ENCODE measurements at places on chromosomes 12 and 14. TPM values are rescaled to one million over a fixed set of nuclear protein-coding genes. Genes with fewer than 3 reads are reported as not detected.

The CCDC197 gene
- total RNA-seq = not detected

DNA sequence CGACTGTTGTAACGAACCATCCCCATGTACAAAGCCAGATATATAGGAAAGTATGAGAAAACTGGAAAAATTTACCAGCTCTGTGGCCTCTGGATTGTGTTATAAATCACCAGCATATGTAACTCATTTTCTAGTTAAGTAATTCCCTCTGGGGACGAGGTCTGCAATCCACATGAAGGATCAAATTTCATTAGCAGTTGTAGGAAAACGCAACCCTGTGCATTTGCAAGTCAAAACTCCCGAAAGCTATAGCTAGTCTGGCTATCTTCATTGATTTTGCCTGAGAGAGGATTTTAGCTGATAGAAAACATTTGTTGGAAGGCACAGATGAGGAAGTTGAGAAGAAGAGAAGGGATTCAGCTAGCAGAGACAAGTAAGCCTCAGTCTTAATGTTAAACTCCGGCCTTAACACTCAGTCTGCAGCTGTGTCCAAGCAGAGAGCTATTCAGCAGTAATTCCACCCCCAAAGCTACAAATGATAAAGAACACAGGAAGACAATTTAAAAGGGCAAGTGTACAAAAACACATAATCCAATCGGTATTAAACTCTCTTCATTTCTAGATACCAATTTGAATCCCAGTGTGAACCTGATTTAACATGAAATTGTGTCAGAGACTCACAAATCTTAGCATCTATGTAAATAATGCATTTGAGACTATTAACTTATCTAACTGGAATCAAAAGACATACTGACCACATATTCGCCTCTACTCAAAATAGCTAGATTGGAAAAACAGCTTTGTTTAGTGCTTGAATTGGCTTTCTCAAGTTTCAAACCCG lies 54.2 kb upstream of the CERS5 start:
- H3K27ac ChIP-seq = peak overlapping the region; percentile 90
- no peaks in the 10 kb centered on the region for H3K27me3 ChIP-seq
- no peaks in the 10 kb centered on the region for H3K36me3 ChIP-seq
- DNase-seq = no peak
- peaks cover 44% of the 10 kb centered on the region for H3K4me1 ChIP-seq

The KSR2 gene
- not detected for total RNA-seq

The ACRBP gene
- total RNA-seq = 0.30 TPM

GRCh38 chr12:113980537-113981337 lies 14.6 kb upstream of the RBM19 start:
- H3K4me1 ChIP-seq = no peaks in the 10 kb centered on the region
- no peaks in the 10 kb centered on the region for H3K27me3 ChIP-seq
- DNase-seq = no peak
- no peak overlapping the region for H3K4me3 ChIP-seq

GRCh38 chr14:105173901-105174894 lies 5.6 kb upstream of the JAG2 start:
- H3K4me1 ChIP-seq = peaks cover 6% of the 10 kb centered on the region
- no peak overlapping the region for H3K4me3 ChIP-seq
- no peaks in the 10 kb centered on the region for H3K27me3 ChIP-seq
- no peak overlapping the region for H3K27ac ChIP-seq
- H3K36me3 ChIP-seq = no peaks in the 10 kb centered on the region

GRCh38 chr12:122088179-122088810 lies 9.7 kb downstream of the MLXIP start:
- peaks cover 20% of the 10 kb centered on the region for H3K36me3 ChIP-seq
- H3K4me1 ChIP-seq = peaks cover 45% of the 10 kb centered on the region
- no peak for DNase-seq
- H3K27me3 ChIP-seq = no peaks in the 10 kb centered on the region

The BBOF1 gene
- total RNA-seq = 4.4 TPM

DNA sequence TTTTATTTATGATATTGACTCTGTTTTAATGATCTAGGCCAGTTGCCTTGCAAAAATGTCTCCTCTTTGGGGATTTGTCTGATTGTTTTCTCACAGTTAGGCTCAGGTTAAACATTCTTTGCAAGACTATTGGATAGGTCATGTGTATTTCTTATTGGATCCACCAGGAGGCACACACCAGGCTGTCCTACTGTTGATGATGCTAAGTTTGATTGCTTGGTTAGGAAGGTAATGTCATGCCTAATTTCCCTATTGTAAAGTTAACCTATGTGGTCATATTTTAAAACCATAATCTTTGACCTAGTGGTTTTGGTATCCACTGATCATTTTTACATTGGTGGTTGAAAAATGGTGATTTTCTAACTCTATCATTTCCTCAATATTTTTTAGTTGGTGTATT lies 137.1 kb downstream of the BRMS1L start:
- H3K4me3 ChIP-seq = no peak overlapping the region
- DNase-seq = no peak
- H3K4me1 ChIP-seq = peaks cover 9% of the 10 kb centered on the region

GRCh38 chr14:78043349-78043748 lies 126.8 kb upstream of the NRXN3 start:
- H3K27ac ChIP-seq = no peak overlapping the region
- no peak for DNase-seq
- no peak overlapping the region for H3K4me3 ChIP-seq
- no peaks in the 10 kb centered on the region for H3K4me1 ChIP-seq
- no peaks in the 10 kb centered on the region for H3K36me3 ChIP-seq

DNA sequence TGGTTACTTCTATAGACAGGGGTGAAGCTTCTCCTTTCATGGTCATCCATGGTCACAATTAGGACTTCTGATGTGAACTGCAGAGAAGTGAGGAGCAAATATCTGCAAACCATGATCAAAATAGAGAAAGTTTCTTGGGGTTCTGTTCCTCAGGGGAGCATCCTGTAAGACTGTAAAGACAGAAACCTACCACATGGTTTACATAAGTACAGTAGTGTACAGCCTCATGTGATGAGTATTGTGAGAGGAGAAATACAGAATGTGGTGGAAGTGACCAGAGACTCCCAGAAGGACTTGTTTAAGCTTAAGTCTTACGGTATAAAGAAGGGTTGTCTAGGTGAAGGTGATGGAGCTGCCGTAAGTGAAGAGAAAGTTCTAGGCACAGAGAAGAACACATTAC lies 484.7 kb downstream of the LRIG3 start:
- H3K36me3 ChIP-seq = no peaks in the 10 kb centered on the region
- H3K27ac ChIP-seq = no peak overlapping the region
- H3K4me3 ChIP-seq = no peak overlapping the region
- no peaks in the 10 kb centered on the region for H3K4me1 ChIP-seq

- DNase-seq = no peak
- no peaks in the 10 kb centered on the region for H3K27me3 ChIP-seq
- H3K36me3 ChIP-seq = no peaks in the 10 kb centered on the region
Observed at GRCh38 chr14:56004786-56005185, 113.4 kb upstream of the PELI2 start.

The ZBTB42 gene
- total RNA-seq = 6.3 TPM

The DLK1 gene
- not detected for total RNA-seq

All from tibial nerve (tissue), 4 donors.